ENCODE measurements at places on chromosomes 1 and 21.

DNA sequence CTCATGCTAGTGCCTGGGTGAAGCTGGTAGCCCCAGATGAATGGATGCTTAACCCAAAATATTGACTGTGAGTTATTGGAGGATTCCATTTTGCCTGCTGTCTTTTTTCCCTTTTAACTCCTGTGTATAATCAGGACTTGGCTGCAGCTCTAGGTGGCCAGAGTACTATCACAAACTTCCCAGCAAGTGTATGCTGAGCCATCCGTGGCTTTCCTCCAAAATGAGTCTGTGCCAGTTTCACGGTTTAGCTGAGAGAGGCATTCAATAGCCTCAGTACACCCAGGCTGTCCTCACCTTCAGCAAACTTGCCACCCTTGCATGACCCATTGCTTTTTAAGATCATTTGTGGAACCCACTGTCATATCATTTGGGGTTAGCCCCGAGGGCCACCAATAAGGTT lies 5.3 kb upstream of the DPT start:
- DNase-seq: no peak

DNA sequence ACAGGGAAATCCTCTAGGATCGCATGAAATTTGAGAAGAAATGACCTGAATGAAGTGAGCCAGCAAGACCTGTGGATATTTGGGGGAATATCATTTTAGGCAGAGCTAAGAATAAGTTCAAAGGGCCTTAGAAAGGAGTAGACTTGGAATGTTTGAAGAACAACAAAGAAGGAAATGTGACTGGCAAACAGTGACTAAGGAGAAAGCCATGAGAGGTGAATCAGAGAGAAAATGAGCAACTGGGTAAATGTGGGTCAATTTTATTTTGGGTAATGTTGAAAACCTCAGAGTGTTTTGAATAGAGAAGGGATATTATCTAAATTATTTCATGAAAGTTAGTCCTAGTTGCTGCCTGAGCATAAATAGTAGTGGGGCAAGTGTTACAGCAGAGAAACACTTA lies 672.8 kb downstream of the LMO4 start:
- DNase-seq: no peak

DNA sequence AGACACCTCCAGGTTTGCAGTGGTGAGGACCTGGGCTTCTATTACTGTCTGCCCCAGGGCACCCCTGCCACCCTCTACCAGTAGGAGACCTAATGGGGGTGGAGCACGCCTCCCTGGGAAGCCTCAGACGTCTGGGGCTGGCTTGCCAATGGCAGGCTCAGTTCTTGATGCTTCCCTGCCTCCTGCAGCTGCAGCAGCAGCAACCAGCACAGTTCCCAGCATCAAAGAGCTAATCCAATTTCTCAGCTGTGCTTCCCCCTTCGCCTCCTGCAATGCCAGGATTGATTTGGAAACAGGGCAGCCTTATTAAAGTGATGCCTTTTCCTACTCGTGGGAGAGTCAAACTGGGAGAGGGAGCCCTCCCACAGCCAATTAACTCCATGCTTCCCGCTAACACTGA lies 8.2 kb downstream of the SYT2 start:
- DNase-seq: no peak

GRCh38 chr1:53449693-53450092 lies 9.5 kb upstream of the DMRTB1 start:
- DNase-seq: no peak

DNA sequence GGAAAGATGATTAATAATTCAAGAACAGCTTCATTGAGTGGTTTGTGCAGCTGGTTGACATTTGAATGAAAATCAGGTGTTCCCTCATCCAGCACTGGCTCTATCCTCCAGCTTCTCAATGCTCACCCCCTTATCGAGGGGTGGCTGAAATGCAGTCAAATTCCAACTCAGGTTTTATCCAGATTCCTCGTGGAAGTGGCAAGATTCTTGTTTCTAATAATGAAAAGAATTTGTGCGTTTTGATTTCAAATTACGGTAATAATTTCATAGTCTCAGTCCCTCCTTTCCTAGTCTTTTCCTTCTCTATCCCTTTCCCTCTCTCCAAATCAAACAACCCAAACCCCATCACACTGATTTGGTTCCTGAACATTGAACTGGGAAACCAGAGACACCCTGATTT lies 3.1 kb downstream of the CNIH3 start:
- DNase-seq: no peak

- no peak for DNase-seq
These were observed 979 bp downstream of the RASSF5 start for GRCh38 chr1:206508130-206508889.

DNA sequence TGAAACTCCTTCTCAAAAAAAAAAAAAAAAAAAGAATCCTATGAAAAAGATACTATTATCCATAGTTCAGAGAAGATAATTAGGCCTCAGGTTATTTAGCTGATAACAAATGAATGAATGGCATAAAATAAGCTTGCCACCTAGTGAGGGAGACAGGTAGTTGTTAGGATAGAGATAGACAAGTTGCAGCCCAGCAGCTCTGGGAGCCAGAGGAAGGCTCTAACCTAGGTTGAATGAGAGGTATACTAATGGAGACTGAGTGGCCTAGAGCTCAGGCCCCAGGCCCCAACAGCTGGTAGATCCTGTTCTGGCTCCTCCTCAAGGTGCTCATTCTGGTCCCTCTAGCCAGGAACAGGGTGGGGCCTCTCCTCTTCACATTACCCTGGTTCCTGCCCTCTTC lies 20.6 kb upstream of the RSPO1 start:
- DNase-seq: no peak

DNA sequence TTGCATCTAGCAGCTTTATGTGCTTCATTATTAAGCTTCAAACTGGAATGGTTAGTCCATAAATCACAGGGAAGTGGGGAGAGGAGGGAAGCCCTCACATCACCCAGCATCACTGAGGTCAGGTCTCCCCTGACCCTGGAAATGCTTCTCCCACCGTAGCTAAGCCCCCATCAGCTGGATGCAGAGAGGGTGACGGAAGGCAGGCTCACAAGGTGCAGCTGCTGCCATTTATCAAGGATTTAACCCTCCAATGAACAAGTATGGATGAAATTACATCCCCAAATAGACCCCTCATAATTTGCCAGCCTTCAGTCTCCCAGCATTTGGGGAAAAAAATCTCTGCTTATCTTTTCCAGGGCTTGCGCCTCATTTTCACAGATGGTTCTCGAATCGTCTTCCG lies 60.8 kb downstream of the PGM1 start:
- no peak for DNase-seq

- no peak for DNase-seq
These were observed 50.7 kb upstream of the ST6GALNAC3 start for GRCh38 chr1:76023669-76024435.

GRCh38 chr1:3492545-3493246 lies 38.2 kb downstream of the ARHGEF16 start:
- no peak for DNase-seq

DNA sequence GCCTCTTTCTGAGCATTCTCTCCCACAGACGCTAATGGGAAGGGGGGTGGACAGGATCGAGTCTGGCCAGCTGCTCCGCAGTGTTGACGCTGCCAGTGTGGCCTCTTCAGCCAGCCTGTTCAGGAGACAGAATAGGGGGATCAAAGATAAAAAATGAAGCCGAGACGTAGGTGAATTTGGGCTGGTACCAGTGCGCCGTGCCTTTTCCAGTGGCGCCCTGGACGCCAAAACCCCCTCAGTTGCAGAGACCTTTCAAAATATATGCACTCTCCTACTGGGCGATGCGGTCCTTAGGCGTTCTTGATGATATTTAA lies 1.1 kb downstream of the TTC3 start:
- no peak for DNase-seq

- no peak for DNase-seq
These were observed 328.3 kb downstream of the SMYD3 start for GRCh38 chr1:246178717-246179311.

DNA sequence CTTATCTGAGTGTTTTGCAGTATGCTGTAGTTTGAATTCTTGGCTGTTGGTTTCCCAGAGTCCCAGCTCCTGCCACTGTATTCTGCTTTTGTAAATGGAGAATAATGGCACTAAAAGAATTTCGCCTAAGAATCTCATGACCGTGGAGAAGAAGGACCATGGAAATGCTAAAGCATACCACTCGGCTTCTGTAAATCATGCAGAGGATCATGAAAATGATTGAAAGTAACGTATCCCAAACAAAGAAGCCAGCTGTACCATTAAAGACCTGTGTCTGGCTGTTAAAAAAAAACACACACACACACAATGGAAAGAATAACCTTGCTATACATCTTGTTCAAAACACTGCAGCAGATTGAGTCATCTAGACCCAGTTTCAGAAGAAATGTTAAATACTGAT lies 287.9 kb downstream of the ZNF326 start:
- DNase-seq: no peak

DNA sequence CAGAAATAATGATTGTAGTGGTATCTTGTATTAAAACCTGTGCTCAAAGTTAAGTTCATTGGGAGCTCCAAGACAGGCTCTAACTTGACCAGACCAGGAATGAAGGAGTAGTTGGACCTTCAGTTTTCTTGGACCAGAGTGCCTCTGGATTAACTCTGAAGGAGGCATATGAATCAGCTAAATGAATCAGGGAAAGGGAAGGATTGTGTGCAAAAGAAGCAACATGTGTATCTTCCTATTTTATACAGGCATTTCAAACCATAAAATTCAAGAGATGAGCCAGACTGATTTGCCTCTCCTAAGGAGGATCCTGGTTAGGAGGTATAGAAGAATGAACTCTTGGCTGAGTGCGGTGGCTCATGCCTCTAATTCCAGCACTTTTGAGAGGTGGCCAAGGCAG lies 71.4 kb downstream of the CC2D1B start:
- DNase-seq: no peak

GRCh38 chr21:45635271-45636151 lies 8.0 kb upstream of the PCBP3 start:
- DNase-seq: no peak

- DNase-seq: no peak
These were observed 7.4 kb downstream of the GPR25 start for GRCh38 chr1:200880212-200880611.

DNA sequence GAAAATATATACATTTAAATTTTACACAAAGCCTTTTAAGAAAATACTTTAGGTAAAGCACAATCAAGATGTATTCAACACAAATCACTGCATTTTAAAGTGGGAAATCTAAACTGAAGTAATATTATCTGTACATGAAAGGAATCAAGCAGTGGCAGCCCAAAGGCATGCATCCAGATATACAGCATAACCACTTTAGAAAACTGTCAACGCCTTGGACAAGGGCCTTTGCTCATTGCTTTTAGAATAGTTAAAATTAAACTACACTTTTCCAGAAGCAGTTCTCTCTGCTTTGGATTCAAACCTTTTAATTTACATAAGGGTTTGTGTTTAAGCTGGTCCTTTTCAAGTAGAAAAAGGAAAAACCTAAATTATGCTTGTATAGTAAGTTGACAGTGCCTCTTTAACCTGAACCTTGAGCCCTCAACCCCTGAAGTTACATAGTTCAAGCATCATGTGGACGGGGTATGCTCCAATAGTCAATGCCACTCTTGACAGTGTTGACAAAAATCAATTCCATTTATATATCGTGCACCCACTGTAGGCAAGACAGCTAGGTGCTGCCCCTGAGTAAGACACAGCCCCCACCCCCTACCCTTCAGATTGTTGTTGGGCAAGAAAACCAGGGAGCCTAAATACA lies 22.9 kb downstream of the TOR3A start:
- DNase-seq: no peak

DNA sequence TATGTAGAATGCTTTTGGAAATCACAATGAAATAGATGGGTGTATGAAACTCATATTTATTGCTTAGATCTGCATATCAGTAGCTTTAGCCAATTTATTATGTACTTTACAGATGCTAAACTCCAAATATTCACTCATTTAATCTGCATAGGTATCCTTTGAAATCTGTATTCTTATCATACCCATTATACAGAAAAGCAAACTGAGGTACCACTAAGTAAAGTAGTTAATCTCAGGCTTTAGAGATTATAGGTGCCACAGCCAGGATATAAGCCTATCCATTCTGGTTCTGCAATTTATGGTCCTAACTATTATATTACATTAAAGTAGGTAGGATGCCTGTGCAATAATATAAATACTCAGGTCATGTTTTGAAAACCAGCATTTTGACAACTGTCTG lies 369.4 kb downstream of the NCAM2 start:
- no peak for DNase-seq

GRCh38 chr1:10873189-10873588 lies 76.7 kb upstream of the CASZ1 start:
- DNase-seq: no peak

DNA sequence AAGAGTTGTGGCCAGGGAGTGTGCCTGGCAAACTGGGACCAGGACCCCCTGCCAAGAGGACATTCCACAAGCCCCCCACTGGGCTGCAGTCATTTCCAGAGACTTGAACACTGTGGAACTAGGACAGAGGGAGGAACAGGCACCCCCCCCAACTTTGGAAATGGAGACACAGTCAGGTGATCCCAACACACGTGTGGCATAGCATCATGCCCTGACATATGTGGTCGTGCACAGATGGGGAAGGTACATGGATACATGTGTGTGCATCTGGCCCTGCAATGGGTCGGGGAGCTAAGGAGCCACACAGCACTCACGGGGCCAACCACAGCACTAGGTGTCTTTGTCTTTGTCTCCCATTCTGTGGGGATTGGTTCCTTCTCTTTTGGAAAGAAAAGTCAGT lies 6.6 kb upstream of the TFF3 start:
- DNase-seq: no peak

DNA sequence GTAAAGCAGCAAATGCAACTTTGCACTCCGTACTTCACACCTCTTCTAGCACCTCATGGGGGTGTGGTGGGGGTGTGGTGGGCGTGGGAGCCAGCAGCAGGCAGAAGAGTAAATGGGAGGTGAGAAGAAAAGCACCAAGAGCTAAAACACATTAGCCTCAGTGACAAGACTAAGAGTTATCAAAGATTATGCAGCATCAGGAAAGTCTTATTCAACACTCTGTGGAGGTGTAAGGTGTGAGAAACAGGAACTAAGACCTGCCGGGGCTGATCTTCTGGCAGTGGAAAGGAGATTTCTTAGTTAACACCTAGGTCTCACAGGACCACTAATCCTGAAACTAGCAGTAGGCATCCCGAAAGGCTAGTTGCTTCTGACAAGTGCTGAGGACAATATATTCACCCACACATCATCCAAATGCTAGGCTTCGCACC lies 9.9 kb downstream of the TGFBR3 start:
- DNase-seq: no peak

- DNase-seq: no peak
These were observed 154.0 kb upstream of the C1orf87 start for GRCh38 chr1:60227601-60228000.
